SHP77 (cell line): ENCODE measurements at places on chromosomes 2 and 18.

DNA sequence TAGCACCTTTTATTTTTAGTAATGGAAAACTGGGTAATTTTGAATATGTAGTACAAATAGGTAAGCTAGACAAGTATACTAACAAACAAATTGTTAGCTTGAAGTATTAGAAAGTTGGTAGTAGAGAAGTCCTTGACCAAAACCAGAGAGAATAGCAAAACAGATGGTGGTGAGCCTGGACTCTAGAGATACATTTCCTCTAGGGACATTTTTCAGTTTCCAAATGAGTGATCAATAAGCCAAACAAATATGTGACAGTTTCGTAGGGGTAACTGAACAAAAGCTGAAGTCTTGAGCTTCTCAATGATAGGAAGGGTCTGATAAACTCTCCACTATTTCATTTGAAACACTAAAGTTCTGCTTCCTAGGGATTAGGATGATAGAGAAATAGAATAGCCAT is 692.0 kb upstream of the FAM98A start:
- no peak for DNase-seq

DNA sequence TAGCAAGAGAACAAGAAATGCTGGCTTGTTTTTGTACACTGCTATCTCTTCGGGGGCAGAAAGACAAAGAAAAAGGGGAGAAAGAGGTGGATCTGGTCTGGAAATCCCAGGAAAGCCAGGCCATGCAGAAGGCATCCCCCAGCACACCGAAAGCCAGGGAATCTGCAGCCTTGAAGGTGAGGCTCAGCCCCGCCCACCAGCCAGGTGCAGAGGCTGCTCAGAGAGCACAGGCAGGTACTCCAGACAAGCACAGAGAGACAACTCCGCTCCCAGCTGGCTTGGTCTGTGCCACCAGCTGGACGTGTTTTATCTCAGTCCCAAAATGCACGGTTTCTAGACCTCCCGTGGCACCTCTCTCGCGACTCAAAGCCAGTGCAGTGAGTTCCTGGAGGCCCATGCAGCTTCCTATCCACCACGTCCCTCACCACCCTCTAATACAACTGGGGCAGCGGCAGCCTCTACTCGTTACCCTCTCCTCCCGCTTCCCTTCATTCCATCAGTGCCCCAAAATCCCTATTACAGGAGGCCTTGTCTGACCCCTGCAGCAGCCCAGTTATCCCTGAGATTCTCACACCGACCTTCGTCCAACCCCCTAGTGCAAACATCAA is 62.8 kb downstream of the HDAC4 start:
- no peak for DNase-seq

- no peak for DNase-seq
These were observed 356.8 kb upstream of the ST6GAL2 start for GRCh38 chr2:107242811-107243210.

GRCh38 chr2:231050018-231050901 is 6.4 kb upstream of the PSMD1 start:
- DNase-seq: no peak

- DNase-seq: no peak
These were observed 90.0 kb upstream of the NCKAP5 start for GRCh38 chr2:133658020-133658903.

DNA sequence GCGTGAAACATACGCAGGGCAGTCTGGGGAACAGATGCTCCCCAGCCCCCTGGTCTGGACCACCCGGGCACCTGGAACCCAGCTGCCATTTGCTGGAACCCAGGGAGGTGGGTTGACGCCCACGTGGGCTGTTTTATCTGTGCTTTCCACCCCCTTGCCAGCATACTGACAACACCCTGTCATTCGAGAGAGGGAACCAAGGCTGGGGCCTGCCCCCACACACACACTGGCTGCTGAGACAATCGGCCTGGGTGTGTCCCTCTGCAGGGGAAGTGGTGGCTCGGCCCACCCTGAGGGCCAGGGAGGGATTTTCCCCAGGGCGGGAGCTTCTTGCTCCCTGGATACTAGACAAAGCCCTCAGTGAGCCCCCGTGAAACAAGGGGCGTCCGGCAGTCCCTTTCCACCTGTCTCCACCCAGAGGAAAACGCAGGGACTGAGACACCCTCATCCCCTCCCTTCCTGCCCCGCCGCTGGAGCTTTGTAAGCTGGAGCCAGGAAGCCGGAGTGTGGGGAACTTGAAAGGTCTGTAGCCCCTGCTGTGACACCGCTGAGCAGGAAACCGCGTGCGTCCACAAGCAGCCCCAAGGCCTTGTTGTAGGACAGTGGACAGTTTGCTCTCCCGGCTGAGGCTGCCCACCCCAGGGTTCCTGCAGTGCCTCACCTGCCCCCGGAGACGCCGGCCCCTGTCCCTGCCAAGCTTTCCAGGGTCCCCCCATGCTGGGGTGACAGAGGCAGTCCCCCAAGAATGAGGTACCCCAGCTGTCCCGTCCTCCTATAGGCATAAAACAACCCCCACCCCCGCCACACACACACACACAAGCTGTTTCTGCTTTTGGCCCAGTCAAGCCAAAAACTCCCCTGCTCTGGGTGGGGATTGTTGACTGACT is 14.1 kb upstream of the KLF11 start:
- no peak for DNase-seq

DNA sequence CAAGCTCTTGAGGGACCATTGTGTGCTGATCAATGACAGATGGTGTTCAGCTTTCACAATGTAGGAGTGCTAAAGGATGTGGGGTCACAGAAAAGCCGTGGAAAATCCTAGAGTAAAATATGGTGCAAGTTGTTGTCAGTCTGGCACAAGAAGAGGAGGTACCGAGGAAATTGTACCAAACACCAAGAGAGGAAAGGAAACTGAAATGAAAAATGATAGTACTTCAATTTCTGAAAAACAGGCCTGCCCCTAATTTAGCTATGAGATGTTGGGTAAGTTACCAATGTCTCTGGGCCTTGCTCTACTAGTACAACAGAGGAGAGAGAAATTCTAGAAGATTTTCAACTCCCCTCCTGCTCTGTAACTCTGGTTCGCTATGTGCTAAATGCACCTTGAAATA is 78.8 kb upstream of the PELI1 start:
- DNase-seq: no peak
